Fibroblast of villous mesenchyme (primary cell): ENCODE measurements at places on chromosomes 12 and 14. TPM values are rescaled to one million over a fixed set of nuclear protein-coding genes. Genes with fewer than 3 reads are reported as not detected.

CACNA1C gene
- 11.7 and 14.8 TPM in 2 replicates for total RNA-seq

CCDC196 gene
- not detected in 2 replicates for total RNA-seq

TMTC1 gene
- 12.2 and 33.2 TPM in 2 replicates for total RNA-seq

FAIM2 gene
- 3.0 and 3.9 TPM in 2 replicates for total RNA-seq

REM2 gene
- under 0.01 and 0.43 TPM in 2 replicates for total RNA-seq

C12orf60 gene
- 0.32 and 0.86 TPM in 2 replicates for total RNA-seq

SRGAP1 gene
- 14.5 and 18.1 TPM in 2 replicates for total RNA-seq

HHIPL1 gene
- 3.9 TPM in 2 replicates for total RNA-seq

ACSS3 gene
- total RNA-seq = 20.3 and 26.8 TPM in 2 replicates

HOXC13 gene
- 0.32 TPM in 1 of 2 replicates, not detected in the other for total RNA-seq

MFAP5 gene
- 0.86 and 4.8 TPM in 2 replicates for total RNA-seq

ADAM20 gene
- total RNA-seq = 0.64 and 0.86 TPM in 2 replicates

NPC2 gene
- total RNA-seq = 252 and 317 TPM in 2 replicates

MMP19 gene
- 9.1 and 9.7 TPM in 2 replicates for total RNA-seq

AQP2 gene
- not detected in 2 replicates for total RNA-seq

OR4M1 gene
- not detected in 2 replicates for total RNA-seq

KRT77 gene
- total RNA-seq = not detected in 2 replicates

MYO1H gene
- total RNA-seq = not detected in 2 replicates

REC8 gene
- 4.2 and 4.7 TPM in 2 replicates for total RNA-seq

SLCO1B1 gene
- total RNA-seq = not detected in 2 replicates
